BE2C (cell line): ENCODE measurements at places on chromosomes 4 and X.

DNA sequence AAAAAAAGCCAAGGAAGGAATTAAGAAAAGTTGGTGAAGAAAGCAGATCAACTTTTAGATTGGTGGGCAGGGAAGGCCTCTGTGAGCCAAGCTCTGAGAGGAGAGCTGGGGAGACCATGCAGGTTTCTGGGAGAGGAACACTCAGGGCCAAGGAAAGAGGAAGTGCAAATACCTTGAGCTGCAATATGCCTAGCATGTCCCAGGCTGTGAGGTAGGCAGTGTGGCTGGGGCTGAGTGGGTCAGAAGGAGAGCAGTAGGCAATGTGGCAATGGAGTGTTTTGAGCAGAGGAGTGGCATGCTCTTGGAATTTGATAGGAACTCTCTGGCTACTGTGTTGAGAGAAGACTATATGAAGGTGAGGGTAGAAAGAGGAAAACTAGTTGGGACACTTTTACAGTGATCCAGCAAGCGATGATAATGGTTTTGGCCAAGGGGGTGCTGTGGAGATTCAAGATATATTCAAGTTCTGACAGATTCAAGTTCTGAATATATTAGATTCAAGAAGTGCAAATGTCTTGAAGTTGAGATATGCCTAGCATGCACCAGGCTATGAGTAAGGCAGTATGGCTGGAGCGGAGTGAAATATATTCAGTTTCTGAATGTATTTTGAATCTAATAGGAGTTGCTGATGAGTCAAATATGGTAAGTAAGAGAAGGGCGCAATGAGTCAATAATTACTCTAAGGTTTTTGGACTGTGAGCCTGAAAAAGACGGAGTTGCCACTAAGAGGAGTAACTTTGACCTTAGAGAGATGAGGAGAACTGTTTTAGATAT lies 172.5 kb downstream of the CAMK2D start:
- DNase-seq = no peak

DNA sequence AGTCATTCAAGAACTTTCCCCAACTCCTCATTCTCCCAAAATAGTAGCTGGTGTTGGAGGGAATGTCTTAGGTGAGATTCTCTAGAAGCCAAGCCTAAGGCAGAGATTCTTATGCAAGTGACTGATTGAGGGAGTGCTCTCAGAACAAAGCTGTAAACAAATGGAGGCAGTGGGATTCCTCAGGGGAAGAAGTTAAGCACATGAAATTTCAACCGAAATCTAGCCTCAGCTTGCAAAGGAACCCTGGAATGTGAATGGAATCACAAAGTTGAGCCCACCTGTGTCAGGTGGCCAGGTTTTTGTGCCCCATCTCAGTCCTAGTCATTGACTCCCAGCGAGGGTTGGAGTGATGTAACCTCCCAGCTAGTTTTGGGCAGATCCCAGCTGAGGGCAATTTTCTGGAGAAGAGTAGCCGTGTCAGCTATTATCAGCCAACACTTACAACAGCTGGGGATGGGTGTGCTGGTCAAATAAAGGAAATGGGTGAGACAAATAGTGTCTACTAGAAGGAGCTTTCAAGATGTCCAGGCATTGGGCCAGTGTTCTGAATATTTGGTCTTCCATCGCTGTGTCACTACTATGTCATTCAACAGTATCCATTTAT lies 29.7 kb upstream of the FGF2 start:
- DNase-seq = no peak

DNA sequence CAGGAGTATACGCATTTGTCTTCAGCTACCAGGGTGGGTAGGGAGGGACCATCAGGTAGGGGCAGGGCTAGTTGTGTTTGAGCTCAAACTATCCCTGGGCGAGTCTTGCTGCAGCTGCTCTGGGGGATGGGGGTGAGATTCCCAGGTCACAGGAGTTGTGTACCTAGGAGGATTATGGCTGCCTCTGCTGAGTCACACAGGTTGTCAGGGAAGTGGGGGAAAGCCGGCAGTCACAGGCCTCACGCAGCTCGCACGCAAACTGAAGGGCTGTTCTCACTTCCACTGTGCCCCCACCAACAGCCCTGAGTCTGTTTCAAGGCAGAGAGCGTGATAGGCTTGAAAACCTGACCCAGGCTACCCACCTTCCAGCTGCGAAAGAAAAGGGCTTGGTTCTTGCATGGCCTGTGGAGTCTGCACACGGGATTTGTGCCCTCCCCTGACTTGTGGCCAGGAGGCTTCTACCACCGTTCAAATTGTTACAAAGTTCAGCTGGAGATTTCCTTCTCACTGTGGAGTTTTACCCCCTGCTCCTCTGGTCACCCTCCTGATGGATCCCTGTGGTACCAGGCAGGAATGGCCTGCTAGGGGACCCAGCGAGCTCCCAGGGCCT lies 63.8 kb downstream of the ARFIP1 start:
- DNase-seq = no peak

GRCh38 chr4:127217586-127218229 lies 415.0 kb upstream of the INTU start:
- DNase-seq = no peak

DNA sequence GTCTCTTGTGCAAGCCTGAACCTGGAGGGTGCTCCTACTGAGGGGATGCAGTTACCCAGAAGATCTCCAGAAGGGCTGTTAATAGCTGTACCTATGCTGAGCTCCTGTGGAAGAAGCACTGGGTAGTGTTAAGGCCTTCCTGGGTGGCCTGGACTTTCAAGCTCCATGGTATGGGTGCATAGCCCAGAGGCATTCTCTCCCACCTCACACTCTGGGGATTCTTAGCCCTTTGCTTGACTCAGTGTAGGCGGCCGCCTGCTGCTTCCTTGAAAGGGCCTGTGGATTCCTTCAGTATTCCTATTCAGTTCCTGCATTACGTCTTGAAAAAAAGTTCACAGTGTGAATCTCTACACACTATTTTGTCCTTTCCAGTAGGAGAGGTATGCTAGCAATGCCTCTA lies 235.7 kb upstream of the MAGEB16 start:
- DNase-seq = no peak

DNA sequence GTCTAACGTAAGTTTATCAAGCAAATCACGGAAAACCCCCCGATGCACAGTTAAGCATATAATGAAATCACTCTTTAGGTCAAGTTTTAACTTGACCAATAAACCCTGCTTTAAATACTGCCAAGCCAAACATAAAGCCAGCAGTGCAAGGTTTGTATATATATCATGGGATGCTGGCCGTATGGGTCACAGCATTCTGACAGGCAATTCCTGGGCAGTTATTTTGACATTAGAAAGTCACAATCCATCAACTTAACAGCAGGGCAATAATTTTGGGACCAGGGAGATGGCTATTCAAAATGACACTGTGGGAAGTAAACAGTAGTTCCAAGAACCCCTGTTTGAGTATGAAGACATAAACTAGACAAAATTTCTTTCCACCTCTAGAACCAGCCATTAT lies 116.9 kb downstream of the ZNF827 start:
- no peak for DNase-seq

DNA sequence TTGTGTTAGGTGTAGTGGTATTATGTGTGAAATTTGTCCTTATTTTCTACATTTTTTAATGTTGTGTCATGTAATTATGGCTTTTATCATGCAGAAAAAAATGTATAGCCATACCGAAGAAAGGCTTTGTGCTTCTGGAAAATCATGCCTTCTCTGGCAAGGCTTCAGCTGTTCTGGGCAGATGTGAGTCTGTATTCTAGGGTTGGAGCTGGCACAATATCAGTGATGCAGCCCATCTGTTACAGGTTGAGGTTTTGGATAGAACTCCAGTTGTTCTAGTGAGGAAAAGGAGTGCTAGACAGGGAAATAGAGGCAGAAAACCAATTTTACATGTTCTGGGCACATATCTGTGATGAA lies 44.8 kb upstream of the PRSS12 start:
- DNase-seq = no peak

DNA sequence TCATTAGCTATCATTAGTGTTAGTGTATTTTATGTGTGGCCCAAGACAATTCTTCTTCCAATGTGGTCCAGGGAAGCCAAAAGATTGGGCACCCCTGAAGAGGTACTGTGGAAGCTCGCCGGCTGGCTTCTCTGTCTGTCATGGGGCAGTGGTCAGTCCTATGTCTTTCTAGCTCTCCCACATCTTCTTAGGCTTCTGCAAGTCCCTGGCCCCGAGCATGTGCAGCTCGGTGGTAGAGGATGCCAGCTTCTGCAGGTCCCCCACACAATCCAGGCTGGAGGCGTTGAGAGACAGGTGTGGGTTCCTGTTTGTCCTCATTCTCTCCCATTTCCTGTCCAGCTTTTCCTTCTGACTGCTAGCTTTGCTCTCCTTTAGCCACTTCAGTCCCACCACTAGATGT lies 134.1 kb upstream of the NALF2 start:
- DNase-seq = no peak

GRCh38 chr4:40918330-40918729 lies 168.6 kb downstream of the NSUN7 start:
- peak; percentile 38 for DNase-seq

GRCh38 chr4:168139336-168139735 lies 47.0 kb downstream of the ANXA10 start:
- no peak for DNase-seq

DNA sequence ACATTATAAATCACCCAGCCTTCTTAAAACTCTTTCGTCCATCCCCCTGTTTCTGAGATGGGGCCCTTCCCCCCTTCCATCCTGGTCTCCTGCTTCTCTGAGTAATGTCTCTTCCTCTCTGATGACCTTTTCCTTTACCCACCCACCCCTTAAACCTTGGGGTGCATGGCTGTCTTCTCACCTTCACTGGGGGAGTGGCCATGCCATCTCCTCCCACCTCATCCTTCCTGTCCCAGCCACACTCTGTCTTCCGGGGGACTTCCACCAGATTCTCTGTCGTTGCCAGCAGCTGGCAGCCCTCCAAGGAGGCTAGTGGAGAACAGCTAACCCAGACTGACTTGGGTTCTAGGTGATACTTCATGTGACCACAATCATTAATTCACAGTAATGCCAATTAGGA lies 83.2 kb upstream of the SCML1 start:
- peak; percentile 9 for DNase-seq

- DNase-seq = no peak
Measured at GRCh38 chr4:123077330-123077729, 154.9 kb upstream of the NUDT6 start.

DNA sequence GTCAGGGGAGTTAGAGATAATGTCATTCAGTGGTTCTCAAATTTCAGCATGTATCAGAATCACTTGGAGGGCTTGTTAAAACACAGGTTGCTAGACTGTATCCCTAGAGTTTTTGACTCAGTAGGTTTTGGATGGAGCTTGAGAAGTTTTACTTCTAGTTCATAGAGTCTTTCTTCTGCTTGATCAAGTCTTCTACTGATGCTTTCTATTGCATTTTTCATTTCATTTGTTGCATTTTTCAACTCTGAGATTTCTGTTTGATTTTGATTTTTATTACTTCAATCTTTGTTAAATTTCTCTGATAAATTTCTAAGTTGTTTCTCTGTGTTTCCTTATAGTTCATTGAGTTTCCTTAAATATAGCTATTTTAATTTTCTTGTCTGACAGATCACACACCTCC lies 361.4 kb downstream of the RAPGEF2 start:
- no peak for DNase-seq

DNA sequence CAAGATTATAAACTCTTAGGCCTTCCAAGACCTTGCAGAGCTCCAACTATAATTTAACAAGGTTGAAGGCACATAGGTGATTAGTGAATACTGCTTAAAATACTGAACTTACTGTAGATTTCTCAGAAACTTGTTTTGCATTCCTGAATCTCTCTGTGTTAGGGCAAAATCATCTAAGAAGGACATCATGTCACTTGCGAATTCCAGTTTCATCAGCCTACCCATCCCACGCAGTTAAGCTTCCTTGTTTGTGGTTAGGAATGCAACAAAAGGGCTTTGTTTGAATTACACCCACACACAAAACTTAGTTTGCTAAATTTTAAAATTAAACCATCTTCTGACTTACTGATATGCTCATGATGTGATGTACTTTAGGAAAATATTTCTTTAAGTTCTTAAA lies 174.0 kb downstream of the SOWAHB start:
- no peak for DNase-seq

- no peak for DNase-seq
Measured at GRCh38 chr4:138475116-138475515, 233.0 kb upstream of the SLC7A11 start.

DNA sequence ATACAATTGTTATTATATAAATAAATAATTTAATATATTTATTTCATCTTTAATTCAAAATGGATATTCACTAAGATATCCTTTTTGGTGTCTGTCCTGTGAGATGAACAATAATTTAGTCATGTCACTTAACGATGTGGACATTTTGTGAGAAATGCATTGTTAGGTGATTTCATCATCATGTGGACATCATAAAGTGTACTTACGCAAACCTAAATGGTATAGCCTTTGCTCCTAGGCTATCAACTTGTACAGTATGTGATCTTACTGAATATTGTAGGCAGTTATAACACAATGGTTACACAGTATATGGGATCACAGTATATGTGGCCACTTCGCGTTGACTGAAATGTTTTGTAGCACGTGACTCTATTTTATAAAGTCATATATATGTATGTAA lies 20.2 kb upstream of the CHRNA9 start:
- no peak for DNase-seq

DNA sequence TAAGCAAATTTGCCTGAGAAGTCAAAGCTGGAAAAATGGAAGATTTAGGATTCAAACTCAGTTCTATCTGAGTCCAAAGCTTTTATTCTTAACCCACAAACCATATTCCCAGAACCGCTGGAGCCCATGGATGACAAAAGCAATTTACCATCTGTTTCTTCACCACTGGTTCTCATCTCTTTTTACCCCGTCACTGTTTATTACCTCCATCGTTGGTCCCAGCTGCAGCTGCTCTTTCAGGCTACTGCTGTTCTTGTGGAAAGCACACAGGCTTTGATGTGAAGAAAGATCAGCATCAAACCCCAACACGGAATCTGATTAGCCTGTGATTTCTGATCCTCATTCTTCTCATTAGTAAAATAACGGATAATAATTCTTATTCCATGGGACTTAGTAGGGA lies 9.5 kb downstream of the FBXO8 start:
- peak; percentile 56 for DNase-seq

DNA sequence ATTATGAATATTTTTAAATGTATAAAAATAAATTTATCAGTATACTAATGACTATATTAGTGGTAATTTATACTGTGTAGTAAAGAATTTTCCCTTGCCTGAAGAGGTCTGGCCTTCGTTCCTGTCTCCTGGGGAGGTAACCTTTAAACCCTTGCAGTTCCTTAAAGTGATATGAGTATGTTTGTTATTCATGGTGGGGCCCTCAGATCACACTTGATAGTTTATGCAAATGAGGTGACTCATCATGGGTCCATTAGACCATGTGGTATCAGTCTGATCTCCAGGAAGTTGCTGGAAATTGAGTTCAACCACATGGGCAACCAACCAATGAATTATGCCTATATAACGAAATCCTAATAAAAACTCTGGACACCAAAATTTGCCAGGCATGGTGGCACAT lies 904.1 kb downstream of the RPA4 start:
- no peak for DNase-seq

DNA sequence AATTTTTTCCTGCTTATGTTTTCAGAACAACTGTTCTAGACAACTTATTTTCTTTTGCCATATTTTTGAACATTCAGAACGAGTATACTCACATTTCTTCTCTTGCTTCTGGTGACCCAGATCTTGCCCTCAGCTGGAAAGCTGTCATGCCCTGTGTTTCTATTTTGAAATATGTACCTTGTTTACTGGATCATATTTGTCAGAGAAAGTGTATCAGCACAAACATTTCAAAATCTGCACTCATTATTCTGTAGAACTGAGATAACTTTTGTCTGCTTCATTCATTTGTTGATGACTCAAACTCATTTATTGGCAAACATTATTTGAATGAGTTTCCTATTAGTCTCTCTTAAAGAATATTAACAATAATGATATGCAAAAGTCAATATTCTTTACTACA lies 46.2 kb upstream of the FAM9A start:
- DNase-seq = no peak
